ENCODE measurements at places on chromosomes 3 and 15.

GRCh38 chr3:27307566-27307965 lies 61.6 kb downstream of the NEK10 start:
- DNase-seq = no peak
- no peaks in the 10 kb centered on the region for H3K36me3 ChIP-seq
- no peak overlapping the region for H3K4me3 ChIP-seq
- no peaks in the 10 kb centered on the region for H3K27me3 ChIP-seq
- no peaks in the 10 kb centered on the region for H3K4me1 ChIP-seq
- H3K27ac ChIP-seq = no peak overlapping the region

GRCh38 chr3:126134219-126134975 lies 46.0 kb downstream of the ALDH1L1 start:
- H3K27me3 ChIP-seq = no peaks in the 10 kb centered on the region
- peak; percentile 37 for DNase-seq
- no peaks in the 10 kb centered on the region for H3K36me3 ChIP-seq
- H3K4me3 ChIP-seq = no peak overlapping the region
- H3K27ac ChIP-seq = no peak overlapping the region
- peaks cover 9% of the 10 kb centered on the region for H3K4me1 ChIP-seq

DNA sequence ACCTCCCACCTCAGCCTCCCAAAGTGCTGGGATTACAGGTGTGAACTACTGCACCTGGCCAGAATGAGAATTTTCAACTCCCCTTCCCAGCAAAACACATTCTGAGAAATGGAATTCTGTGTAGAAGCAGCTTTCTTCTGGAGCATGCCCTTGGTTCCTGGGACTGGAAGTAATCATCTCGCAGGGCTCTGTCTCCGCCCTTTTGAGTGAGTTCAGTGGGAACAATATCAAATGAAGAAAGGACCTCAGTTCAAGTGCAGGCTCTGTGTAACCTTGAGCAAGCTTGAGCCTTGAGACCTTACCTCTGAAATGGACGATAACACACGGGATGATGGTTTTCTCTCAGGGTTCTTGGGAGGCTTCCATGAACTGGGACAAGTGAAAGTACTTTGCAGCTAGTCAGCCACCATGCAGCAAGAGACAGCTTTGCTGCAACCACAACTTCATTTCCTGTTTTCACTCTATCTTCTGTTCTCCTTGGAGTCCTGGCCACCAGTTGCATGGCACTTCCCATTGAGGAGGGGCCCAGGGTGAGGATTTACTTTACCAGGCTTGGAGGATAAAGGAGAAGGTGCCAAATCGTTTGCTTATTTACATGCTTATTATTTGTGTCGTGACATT lies 35.7 kb upstream of the IGF1R start:
- H3K4me1 ChIP-seq = peaks cover 4% of the 10 kb centered on the region
- no peak for DNase-seq
- H3K36me3 ChIP-seq = no peaks in the 10 kb centered on the region
- no peaks in the 10 kb centered on the region for H3K27me3 ChIP-seq

- no peak for DNase-seq
- no peaks in the 10 kb centered on the region for H3K36me3 ChIP-seq
- no peak overlapping the region for H3K27ac ChIP-seq
- H3K27me3 ChIP-seq = no peaks in the 10 kb centered on the region
- H3K4me3 ChIP-seq = no peak overlapping the region
- no peaks in the 10 kb centered on the region for H3K4me1 ChIP-seq
Observed at GRCh38 chr15:72482275-72482674, 8.1 kb downstream of the ARIH1 start.

DNA sequence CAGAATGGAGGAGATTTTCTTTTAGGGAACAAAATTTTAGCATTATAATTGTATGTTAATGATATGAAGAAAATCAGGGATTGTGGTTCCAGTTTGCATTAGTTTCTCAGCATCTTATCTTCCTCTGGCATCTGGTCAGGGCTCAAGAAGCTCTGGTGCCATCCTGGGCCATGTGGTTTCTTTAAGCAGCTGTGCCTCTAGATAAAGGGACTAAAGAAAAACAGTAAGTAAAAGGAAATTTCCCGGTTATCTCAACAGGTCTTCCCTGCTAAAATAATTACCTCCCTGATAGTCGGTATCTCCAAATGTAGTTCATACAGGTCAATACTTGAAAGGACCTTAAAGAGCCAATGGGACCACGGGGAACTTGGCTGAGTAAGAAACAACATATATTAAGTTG lies 375.1 kb upstream of the RBMS3 start:
- no peak for DNase-seq
- H3K27ac ChIP-seq = no peak overlapping the region
- no peaks in the 10 kb centered on the region for H3K27me3 ChIP-seq
- H3K4me1 ChIP-seq = no peaks in the 10 kb centered on the region

GRCh38 chr15:42037656-42038055 lies 16.8 kb upstream of the PLA2G4E start:
- no peaks in the 10 kb centered on the region for H3K36me3 ChIP-seq
- no peaks in the 10 kb centered on the region for H3K27me3 ChIP-seq
- H3K4me3 ChIP-seq = no peak overlapping the region
- H3K4me1 ChIP-seq = peaks cover 3% of the 10 kb centered on the region

Data from iPS DF 6.9 (cell line).